ENCODE measurements at places on chromosomes 3 and 15. TPM values are rescaled to one million over a fixed set of nuclear protein-coding genes. Genes with fewer than 3 reads are reported as not detected.
A peak's percentile ranks its signal among the peaks of the same experiment; 100 is the strongest.

DUOX1 gene
- not detected for total RNA-seq

OXSR1 gene
- 39.8 TPM for total RNA-seq

FETUB gene
- total RNA-seq, result not detected

SLC35G2 gene
- not detected for total RNA-seq

SLC7A14 gene
- not detected for total RNA-seq

GRCh38 chr15:68375716-68376220 lies 56.2 kb downstream of the ITGA11 start:
- no peak for DNase-seq
- no peaks in the 10 kb centered on the region for H3K27me3 ChIP-seq
- no peak overlapping the region for H3K27ac ChIP-seq
- no peaks in the 10 kb centered on the region for H3K36me3 ChIP-seq
- no peak overlapping the region for H3K4me3 ChIP-seq
- H3K4me1 ChIP-seq, result peaks cover 11% of the 10 kb centered on the region

- peaks cover 2% of the 10 kb centered on the region for H3K36me3 ChIP-seq
- peaks cover 43% of the 10 kb centered on the region for H3K27me3 ChIP-seq
- H3K4me3 ChIP-seq, result no peak overlapping the region
- peaks cover 4% of the 10 kb centered on the region for H3K4me1 ChIP-seq
- H3K27ac ChIP-seq, result no peak overlapping the region
- DNase-seq, result no peak
These were observed 125.6 kb upstream of the MCTP2 start for GRCh38 chr15:94105760-94106159.

DNA sequence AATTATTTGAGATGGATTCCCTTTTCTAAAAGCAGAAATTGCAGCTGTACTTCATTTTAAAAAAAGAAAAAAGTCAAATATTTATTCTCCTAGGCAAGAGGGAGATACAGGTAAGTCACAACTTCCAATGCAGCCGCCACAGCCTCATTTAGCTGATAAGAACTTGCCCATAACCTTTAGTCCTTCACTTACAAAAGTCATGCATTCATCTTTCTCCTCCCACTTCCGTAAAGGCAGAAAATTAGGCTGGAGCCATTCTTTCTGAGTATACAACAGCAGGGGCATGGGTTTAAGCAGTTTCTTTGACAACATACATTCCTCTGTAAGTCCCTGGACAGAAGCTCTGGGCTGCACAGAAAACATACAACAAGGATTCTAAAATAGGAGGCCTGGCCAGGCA lies 4.3 kb downstream of the SUCLG2 start:
- peaks cover 9% of the 10 kb centered on the region for H3K36me3 ChIP-seq
- no peaks in the 10 kb centered on the region for H3K27me3 ChIP-seq
- H3K4me3 ChIP-seq, result no peak overlapping the region
- DNase-seq, result no peak

DNA sequence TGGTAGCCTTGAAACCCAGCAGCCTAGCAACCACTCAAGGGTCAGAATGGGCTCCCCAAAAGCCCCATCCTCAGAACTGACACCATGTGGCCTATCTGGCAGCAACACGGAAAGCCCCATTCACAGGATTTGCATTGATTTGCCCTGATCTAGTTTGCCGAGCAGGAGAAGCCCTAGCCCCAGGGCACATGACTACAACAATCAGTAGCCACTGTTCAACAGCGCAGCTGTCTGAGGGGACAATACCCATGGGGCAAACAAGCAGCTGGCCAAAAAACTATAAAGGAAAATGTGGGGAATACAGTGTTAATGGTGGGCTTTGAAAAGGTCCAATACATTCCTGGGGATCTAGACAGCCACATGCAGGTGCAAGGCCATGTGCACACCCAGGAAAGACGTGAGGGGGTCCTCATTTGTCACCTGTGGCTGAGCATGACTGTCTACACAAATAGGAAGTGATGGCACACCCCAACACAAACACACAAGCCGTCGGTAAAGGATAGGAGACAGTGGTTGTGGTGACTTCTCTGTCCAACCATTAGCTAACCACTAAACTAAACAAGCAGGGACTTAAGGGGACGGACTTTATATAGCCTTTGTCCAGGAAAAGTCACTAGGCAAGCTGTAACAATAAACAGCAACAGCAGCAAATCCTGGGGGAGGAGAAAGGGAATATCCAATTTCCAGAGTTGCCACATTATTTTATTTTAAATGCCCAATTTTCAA lies 113.7 kb downstream of the LRIG1 start:
- peak overlapping the region; percentile 83 for H3K27ac ChIP-seq
- peaks cover 22% of the 10 kb centered on the region for H3K4me1 ChIP-seq
- DNase-seq, result no peak
- H3K27me3 ChIP-seq, result no peaks in the 10 kb centered on the region

- H3K27ac ChIP-seq, result no peak overlapping the region
- H3K4me1 ChIP-seq, result no peaks in the 10 kb centered on the region
- no peaks in the 10 kb centered on the region for H3K27me3 ChIP-seq
- no peaks in the 10 kb centered on the region for H3K36me3 ChIP-seq
- DNase-seq, result no peak
These were observed 169.5 kb downstream of the PLD1 start for GRCh38 chr3:171640520-171641412.

GRCh38 chr15:33941279-33942063 lies 26.8 kb upstream of the CHRM5 start:
- no peak overlapping the region for H3K4me3 ChIP-seq
- no peaks in the 10 kb centered on the region for H3K27me3 ChIP-seq
- no peak overlapping the region for H3K27ac ChIP-seq

Data from T-helper 17 cell (primary cell).